ENCODE measurements at places on chromosomes 3 and 15.

DNA sequence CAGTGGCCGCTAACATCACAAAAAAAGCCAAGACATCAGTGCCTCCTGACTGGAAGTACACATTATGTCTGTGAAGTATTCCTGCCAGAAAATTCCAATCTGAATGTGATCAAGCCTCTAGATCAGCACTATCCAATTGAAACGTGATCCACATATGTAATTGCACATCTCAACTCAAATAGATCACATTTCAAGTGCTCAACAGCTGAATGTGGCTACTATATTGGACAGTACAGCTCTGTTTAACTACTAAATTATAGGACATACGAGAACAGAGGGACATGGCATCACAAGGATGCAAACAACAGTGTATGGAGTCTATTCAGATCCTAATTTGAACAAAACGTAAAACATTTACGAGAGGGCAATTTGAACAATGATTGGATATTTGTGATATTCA lies 542 bp upstream of the UBAP1L start:
- DNase-seq, result no peak

DNA sequence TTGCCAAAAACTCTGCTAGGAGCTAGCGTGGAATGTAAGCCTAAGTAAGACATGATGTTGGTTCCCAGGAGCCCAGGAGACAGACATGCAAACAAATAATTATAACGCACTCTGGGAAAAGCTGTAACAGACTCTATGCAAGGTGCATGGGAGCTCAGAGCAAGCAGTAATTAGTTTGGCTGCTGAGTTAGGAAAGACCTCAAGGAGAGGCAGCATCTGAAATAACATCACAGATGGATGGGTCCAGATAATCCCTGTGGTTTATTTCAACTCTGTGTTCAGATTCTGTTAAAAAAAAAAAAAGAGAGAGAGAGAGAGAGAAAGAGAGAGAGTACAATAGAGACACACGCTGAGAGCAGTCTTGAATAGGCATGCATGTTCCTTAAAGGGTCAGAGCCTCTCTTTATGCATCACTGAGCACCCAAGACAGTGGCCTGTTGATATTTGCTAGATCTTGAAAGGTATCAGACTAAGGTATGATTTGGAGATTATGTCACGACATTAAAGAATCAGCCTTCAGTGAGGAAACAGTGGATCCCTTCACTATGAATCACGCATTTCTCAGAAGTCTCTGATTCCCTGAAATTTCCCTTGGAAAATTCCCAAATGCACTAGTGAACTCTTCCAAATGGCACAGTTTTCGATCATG lies 124.4 kb upstream of the LIPC start:
- no peak for DNase-seq

DNA sequence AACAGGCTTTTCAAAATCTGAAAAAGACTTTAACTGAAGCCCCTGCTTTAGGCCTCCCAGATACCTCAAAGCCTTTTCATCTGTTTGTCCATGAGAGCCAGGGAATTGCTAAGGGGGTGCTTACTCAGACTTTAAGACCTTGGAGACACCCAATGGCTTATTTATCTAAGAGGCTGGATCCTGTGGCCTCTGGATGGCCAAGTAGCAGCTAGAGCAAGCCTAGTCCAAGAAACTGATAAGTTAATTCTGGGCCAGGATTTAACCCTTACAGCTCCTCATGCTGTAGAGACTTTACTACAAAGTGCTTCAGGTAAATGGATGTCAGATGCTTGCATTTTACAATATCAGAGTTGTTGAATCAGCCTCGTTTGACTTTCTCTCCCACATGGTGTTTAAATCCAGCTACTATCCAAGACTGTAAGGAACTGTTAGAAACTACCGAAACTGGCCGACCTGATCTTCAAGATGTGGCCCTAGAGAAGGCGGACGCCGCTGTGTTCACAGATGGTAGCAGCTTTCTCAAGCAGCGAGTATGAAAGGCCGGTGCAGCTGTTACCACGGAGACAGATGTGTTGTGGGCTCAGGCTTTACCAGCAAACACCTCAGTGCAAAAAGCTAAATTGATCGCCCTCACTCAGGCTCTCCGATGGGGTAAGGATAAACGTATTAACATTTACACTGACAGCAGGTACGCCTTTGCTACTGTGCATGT lies 3.3 kb downstream of the DET1 start:
- no peak for DNase-seq

GRCh38 chr3:69932501-69932900 lies 67.0 kb upstream of the SAMMSON start:
- DNase-seq, result no peak

DNA sequence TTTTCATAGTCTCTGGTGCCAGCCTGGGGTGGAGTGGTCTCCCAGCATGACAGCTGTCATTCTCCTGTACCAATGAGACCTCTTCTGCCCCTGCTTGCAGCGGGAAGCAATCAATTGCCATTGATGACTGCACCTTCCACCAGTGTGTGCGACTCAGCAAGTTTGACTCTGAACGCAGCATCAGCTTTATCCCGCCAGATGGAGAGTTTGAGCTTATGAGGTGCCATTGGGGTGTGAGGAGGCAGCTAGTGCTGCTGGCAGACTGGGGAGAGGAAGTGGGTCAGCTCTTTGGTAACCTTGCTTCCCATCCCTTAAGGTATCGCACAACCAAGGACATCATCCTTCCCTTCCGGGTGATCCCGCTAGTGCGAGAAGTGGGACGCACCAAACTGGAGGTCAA lies 4.4 kb upstream of the ABCF3 start:
- no peak for DNase-seq

DNA sequence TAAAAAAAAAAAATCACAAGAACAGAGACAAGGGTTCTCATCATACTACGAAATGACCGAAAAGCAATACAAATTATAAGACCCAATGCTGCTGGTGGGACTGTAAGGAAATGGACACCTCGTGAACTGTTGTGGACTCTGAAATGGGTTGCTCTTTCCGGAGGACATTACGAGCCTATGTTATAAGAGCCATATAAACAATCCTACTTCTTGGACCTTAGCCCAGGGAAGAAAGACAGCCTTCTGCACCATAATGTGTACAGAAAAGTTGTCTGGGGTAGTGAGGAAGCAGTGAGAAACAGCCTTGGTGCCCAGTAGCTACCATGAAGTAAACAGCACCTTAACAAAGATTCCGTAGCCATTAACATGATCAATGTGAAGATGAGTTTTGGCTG lies 2.7 kb downstream of the SLC22A14 start:
- no peak for DNase-seq

GRCh38 chr15:47283246-47283645 lies 434.1 kb upstream of the SEMA6D start:
- DNase-seq, result no peak

- no peak for DNase-seq
These were observed 116.4 kb upstream of the ARHGEF3 start for GRCh38 chr3:56918111-56918568.

DNA sequence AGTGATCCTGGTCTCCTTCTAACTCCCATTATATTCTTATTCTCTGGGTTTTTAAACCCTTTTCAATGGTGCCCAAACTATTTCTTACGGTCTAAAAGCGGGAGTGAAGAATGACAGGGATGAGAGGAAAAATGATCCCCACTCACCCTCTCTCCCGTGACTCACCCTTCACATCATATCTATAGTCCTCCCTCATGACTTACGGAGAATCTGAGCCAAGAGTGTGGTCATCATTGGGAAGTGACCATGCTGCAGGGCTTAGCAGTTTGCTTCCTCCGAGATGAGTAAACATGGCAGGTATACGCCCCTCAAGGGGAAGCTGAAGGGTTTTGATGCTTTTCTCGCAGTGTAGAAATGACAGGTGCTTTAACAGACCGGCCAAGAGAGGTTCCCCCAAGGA lies 274.0 kb downstream of the RYR3 start:
- DNase-seq, result no peak

GRCh38 chr3:59483191-59483590 lies 433.4 kb upstream of the CFAP20DC start:
- DNase-seq, result no peak

GRCh38 chr3:33897306-33897705 lies 98.9 kb downstream of the PDCD6IP start:
- DNase-seq, result no peak

DNA sequence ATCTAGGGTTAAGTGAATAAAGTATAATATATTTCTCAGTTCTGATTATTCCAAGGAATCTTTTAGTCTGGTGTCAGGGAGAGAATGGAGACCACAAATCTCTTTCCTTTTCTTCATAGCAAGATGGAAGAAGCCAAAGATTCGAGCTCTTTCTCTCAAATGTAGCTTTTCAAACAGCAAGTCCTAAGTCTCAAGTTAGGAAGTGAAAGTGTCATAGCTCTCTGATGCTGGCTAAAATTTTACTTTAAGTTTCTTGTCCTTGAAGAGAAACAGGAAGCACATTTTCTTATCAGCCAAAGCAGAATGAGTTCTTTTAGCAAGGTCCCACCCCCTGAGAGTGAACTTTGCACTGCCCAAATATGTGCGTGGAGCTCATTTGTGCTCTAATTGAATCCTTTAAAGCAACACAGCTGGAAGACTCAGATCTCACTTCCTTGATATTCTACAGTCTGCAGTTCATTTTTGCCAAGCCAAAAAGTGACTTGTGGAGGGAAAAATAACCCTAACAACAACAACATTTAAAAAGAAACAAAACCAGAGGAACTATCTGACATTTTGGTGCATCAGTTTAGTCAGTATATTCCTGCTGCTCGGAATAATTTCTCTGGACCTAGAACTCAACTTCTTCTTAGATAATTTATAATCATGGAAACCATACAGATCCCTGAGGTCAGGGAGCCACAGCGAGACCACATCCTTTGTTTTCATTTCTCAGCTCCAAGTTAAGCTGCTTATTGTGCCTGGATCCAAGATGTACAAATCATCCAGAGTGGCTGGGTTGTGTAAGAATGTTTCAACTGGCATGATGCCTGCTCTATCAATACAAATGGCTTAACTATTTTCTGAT lies 238.7 kb upstream of the P2RY1 start:
- DNase-seq, result no peak

- DNase-seq, result no peak
These were observed 9.2 kb upstream of the RFC4 start for GRCh38 chr3:186815435-186815834.

DNA sequence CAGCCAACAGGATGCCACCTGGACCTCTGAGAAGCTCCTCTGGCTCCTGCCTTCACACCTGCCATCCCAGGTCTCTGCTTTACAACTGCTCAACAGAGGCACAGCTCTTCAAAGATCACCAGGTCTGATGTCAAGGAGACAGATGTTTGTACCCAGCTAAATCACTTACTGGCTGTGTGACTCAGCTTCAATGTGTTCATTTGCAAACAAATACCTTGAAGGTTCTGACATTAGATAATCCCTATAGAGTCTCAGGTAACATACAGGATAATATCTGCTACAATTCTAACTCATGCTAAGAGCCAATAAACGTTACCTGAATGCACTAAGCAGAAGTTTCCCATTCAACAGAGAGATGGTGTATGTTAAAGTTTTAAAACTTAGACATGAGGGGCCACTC lies 163.4 kb upstream of the IGF1R start:
- DNase-seq, result no peak

- DNase-seq, result no peak
These were observed 12.9 kb downstream of the AMOTL2 start for GRCh38 chr3:134361162-134361835.

DNA sequence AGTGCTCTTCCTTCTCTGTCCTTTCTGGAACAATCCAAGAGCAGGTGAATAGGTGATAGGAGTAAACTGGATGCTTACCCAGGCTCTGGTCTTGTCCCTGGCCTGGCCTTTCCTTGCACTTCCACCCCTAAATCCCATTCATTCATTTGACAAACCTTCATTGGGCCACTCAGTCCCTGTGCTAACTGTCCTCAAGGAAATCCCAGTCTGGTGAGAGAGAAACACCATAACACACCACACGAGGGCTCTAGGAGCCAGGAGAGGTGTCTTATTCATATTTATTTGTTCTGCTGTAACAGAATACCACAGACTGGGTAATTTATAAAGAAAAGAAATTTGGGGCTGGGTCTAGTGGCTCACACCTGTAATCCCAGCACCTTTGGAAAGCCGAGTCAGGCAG lies 22.8 kb downstream of the EFCC1 start:
- DNase-seq, result no peak

DNA sequence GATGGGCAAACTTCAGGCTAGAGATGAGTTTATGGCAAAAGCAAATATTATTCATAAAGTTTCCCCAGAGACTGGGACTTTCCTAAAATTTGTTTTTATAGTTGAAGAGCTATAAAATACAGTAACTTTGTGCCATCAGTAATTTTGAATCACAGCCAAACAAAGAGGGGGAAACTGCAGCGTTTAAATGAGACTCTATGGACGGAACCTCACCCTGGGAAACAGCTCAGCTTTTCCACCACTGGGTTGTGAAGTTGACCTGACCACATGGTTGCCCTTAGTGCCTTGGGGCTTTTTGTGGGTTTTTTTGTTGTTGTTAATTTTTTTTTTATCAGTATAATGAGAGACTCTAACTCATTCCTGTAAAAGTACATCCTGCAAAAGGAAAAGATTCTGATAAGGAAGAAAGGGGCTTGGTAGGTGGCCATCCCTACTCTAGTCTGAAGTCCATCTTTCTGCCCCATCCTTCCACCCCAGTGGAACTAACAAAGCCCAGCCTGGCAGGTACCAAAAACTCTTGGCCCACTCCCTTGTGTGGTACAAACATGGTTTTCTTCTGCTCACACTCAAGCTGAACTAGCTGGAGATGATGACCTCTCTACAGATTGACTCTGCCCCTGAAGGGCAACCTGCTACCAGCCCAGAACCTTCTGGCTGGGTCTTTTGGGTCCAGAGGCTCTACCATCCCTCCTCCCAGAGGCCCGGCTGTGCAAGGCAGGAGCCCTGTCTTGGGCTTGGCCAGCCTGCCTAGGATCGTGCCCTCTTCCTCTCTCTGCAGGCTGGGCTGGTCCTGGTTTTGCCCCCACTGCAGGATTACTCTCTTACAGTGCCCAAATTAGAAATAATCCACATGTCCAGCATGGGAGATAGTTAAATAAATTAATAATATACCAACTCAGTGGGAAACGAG lies 41.2 kb downstream of the RLBP1 start:
- DNase-seq, result no peak

GRCh38 chr3:179881791-179882190 lies 154.9 kb downstream of the PEX5L start:
- DNase-seq, result no peak

GRCh38 chr3:56209982-56210751 lies 258.1 kb downstream of the ERC2 start:
- DNase-seq, result no peak

DNA sequence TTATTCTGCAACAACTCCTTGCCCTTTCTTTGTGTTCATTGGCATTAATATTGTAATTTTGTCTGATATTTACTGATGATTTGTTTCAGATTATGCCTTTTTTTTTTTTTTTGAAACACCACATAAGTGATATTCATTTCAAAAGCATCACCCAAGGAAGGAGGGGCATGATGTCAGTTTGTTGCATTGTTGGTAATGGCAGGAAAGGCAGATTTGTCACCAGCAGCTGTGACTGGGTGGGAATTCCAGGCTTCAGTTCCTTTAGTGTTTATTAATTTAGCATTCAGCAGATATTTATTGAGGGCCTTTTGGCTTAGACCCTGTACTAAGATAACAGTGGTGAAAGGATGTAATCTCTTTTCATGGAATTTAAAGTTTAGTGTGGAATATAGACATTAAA lies 19.5 kb downstream of the SENP2 start:
- no peak for DNase-seq

Data from WTC11 (cell line).